ENCODE measurements at places on chromosomes 13 and 19.

GRCh38 chr13:106523576-106523975 lies 11.9 kb downstream of the EFNB2 start:
- no peak for DNase-seq

GRCh38 chr13:99737481-99738245 lies 233.9 kb downstream of the ZIC5 start:
- DNase-seq = no peak

DNA sequence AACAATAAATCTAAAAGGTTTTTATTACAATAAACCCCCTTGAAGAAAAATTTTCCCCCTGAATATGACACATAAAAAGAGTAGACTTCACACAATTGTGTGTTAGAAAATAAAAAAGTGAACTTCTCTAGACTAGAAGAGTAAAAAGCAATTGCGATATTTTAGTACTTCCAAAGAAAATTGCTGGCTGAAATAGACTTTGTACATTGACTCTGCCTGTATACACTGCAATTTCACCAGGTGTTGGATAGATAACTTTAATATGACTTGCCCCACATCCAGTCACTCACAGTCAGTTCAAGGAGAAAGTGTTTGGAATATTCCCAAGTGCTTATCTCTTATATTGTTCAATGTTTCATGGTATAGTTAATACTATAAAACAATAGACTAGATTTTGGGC lies 1780.1 kb upstream of the PCDH20 start:
- no peak for DNase-seq

- no peak for DNase-seq
These were observed 84.8 kb downstream of the SIPA1L3 start for GRCh38 chr19:37991841-37992248.

DNA sequence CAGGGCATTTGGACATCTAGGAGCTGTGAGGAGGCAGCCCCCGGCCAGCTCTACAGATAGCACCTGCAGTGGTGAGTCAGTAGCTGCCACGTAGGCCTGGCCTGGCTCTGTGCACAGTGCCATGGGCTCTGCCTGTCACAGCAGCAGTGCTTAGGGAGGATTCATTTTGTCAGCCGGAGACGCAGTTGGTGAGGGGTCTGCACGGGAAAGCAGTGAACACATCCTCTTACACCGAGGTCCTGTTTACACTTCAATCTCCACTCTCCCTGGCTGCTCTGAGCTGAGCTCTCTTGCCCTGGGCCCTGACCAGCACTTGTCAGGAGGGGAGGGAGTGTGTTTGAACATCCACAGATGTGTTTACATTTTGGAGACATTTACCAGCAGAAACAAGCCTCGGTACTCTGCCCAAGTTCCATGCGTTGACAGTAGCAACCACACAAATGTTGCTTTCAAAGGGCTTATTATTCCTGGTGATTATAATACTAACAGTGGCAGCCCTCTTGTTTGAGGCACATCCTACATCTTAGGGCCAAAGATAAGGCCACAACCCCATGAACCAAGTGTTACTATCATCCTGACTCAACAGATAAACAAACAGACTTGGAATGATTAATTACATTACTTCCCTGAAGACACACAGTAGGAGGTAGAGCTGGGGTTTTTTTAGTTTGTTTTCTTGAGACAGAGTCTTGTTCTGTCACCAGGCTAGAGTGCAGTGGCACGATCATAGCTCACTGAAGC lies 148.9 kb downstream of the USP12 start:
- DNase-seq = no peak

DNA sequence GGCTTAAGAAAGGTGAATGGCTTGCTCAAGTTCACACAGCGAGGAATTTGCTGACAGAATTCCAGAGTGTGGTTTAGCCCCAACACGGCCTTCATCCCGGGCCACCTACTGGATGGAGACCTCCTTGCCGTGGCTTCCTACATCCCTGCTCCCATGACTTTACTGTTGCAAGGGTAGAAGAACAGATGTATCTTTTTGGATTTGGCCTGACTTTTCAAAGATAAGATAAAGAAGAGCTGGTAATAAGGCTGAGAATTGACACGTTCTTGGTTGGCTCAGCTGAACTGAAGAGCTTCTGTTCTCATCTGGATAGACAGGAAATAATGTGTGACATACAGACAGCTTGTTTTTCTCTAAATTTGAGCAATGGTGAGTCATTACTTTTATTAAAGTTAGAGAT lies 113.1 kb downstream of the KLF5 start:
- DNase-seq = no peak

DNA sequence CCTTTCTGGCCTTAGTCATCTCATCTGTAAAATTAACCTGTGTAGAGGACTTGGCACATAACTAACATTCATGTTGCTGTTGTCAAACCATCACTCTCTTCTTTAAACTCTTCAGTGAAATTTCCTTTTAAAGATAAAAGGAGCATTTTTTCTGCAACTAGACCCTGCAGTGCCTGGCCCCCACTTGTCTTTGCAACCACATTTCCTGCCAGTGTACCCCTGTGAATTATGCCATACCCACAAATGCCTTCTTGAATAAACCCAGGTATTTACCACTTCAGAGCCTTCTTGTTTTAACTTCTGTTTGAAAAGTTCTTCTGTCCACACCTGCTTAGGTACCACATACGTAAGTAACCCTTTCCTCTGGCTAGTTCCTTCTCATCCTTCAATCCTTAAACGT lies 118.8 kb downstream of the CDK8 start:
- no peak for DNase-seq

GRCh38 chr13:28529836-28530235 lies 34.9 kb upstream of the FLT1 start:
- no peak for DNase-seq

GRCh38 chr13:101140936-101141335 lies 275.4 kb downstream of the NALCN start:
- no peak for DNase-seq

DNA sequence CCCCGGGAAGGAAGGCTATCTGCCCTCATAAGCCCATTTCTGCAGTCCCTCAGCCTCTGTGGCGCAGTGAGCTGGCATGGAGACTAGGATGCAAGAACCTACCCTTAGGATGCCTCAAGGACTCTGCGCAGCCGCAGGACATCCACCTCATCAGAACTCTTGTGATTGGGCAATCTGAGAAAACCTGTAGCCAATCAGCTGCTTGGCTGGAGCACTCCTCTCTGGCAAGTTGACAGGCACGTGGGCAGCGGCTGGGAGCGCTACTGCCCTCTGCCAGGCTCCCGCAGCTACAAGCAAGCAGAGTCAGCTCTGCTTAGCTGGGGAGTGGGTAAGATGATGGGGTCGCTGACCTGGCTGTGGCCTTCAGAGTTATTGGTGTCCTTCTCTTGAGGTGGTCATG lies 1.5 kb upstream of the ECSIT start:
- no peak for DNase-seq

- DNase-seq = no peak
These were observed 32.4 kb upstream of the OXGR1 start for GRCh38 chr13:97026531-97027161.

GRCh38 chr13:46492946-46493345 lies 60.0 kb upstream of the LRCH1 start:
- no peak for DNase-seq

GRCh38 chr19:55703790-55704215 lies 28.8 kb downstream of the EPN1 start:
- DNase-seq = peak; percentile 10

DNA sequence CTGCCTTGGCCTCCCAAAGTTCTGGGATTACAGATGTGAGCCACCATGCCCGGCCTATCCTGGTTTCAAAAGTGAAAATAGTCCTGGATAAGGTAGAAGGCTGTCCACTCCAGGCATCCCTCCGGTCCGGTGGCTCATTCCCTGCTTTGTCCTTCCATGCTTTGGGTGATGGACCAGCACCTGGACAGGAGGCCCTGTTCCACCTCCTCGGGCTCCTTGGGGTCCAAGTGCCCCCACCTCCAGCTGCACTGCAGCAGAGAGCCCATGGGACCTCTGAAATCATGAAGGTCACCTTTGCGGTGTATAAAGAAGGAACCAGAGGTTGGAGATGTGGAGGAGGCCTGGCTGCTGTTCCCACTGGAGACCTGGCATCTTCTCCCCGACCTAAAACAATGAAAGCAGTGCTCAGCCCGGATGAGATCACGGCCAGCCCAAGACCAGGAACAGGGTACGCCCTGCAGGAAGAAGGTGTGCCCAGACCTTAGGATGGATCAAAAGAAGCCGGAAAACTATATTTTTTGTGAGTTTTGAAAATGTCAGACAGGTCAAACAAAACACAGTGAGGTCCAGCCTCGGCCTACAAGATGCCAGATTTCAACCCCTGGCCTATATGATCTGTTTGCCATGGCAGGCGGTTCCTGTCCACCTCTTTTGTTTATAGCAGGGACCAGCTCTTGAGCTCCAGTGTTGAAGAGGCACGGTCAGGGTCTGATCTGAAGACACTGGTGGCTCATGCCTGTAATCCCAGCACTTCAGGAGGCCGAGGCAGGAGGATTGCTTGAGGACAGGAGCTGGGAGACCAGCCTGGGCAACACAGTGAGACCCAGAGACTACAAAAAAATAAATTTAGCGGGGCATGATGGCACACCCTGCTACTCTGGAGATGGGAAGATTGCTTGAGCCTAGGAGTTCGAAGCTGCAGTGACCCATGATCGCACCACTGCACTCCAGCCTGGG lies 5.8 kb downstream of the LSR start:
- no peak for DNase-seq

GRCh38 chr13:51004918-51005460 lies 95.4 kb downstream of the RNASEH2B start:
- DNase-seq = no peak

GRCh38 chr13:46934749-46935148 lies 37.9 kb upstream of the HTR2A start:
- no peak for DNase-seq

- DNase-seq = no peak
These were observed 2.6 kb downstream of the LENG1 start for GRCh38 chr19:54156953-54157352.

DNA sequence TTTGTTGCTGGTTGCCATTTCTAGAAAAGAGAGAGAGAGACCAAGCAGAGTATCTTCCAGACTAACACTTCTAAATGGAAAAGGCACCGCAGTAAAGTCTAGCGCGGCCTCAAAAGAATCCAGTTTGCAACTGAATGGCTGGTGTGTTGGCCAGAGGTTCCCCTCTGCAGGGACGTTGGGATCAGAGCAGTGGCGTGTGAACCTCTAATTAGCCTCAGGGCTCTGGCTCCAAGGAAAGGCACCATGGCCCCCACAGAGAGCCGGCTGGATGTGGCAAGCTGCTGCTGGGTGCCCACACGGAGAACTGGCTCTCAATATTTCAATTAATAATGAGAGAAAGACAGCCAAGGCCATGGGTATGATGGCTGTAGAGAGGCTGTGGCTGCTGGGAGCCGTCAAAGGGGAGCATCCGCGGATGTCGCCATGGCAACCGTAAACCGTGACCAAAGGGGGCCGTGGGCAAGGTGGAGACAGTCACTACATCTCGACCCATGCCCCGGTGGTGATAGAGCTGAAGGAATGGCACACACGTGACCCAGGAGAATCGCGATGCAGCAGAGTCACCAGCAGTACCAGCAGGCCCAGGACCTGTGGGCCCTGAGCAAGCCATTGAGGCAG lies 9.5 kb downstream of the VSTM2B start:
- no peak for DNase-seq

- no peak for DNase-seq
These were observed 563.7 kb downstream of the EFNB2 start for GRCh38 chr13:105971738-105972137.

GRCh38 chr13:27919934-27920676 lies at the start of gene PDX1:
Gene PDX1 (plus strand): TSS chr13:27920000. CDS start chr13:27920139, 139 bp downstream.
- no peak for DNase-seq

DNA sequence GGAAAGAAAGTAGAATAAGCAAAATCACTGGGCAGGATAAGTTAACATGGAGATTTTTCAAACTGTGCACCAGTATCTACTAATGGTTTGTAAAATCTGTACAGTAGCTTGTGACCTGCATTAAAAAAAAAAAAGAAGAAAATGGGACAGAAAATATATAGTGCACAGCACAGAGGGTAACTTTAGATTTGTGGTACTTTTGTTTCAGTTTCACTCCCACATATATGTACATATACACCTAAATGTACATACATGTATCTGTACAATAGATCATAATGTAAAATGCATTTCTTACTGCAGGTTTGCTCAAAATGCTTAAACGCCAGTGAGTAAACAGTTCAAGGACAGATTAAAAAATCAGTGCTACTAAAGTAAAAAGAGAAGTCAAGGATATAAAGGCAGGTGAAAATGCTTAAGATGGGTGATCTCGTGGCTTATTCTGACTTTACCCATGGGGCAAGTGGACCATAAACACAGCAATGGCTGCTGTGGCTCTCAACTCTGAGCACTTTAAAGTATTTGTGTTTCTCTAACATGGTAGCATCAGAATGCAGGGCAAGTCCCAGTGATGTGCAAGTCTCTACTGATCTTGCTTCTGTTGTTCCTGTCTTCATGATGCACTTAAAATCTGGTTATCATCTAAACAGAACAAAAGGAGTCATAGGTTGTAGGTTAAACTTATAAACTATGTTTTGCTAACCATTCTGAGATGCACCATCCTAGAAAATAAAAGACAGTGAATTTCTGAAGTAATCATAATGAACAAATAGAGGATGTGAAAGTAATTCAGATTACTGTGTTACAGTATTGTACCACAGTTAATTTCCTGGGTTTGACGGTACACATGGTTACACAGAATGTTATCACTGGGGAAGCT lies 112.3 kb downstream of the MIPEP start:
- no peak for DNase-seq

DNA sequence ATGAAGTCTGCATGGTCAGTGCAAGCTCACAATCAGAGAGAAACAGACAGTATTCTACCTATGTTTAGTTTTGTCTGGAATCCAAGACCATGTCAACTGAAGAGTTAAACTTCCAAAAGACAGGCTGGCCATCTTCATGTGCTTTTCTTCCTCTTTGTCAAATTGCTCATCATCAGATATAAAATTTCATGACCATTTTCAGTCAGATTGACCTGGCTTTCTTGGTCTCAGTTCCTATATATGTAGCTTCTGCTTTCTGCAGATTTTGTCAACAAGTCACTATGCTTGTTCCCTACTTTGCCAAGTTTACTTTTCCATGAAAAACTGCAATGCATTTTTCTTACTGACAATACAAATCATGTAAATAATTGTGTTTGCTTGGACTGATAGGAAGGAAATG lies 13.9 kb downstream of the SLC46A3 start:
- no peak for DNase-seq

DNA sequence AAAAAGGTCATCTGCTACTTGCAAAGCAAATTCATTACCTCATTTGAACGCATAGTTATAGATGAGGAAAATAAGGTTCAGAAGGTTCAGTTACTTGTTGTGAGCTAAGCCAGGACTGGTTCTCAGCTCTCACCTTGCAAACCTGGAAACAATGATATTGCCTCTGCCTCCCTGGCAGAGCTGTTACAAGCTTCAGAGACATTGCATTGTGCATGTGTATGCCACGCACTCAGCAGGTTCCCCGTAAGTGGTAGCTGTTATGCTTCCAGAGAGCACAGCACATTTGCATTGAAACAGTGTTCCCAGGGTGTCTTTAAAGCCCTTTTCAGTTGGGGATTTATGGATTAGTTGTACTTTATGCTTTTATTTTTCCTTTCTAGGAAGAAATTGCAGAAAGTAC lies 80.6 kb downstream of the DGKH start:
- DNase-seq = no peak

DNA sequence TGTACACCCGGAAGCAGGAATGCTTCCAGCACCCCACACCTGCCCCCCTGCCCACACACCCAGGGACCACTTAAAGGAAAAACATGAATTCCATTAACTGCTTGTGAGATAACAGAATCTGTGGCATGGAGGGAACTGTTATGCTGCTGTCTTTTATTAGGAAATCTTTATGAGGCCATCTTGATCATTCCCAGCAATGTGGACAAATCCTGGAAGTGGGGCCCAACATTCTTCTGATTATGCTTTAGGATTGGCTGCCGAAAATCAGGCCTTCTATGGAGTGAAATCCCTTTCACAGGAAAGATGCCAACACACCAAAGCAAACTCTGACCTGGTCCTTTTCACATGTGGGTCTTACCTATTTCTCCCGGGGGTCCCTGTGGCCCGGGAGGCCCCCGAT lies 114.5 kb downstream of the COL4A1 start:
- no peak for DNase-seq
